ENCODE measurements at places on chromosomes 6 and 20.

GRCh38 chr6:56246541-56246880, 869 bp downstream of the COL21A1 start:
- no peak for DNase-seq

- no peak for DNase-seq
Measured at GRCh38 chr20:43572891-43573290, 14.1 kb downstream of the SGK2 start.

GRCh38 chr6:152605342-152605741, 31.8 kb downstream of the SYNE1 start:
- no peak for DNase-seq

DNA sequence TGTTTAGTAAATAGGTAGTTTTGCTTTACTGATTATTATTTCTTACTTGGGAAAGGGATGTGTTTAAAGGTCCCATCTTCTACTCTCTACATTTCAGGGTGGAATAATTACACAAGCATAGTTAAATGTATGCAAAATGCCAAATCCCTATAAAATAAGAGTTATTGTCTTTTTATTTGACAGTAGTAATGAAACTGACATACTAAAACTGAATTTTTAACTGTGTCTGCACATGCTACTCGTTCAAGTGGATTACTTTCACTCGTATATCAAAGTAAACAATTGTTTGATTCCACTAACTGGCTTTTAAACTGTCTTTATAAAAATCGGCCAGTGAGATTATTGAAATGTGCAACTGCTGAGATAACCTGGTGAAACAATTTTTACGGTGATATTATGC, 602.9 kb upstream of the ADGRB3 start:
- no peak for DNase-seq

- no peak for DNase-seq
Measured at GRCh38 chr6:39451831-39452230, 129.3 kb upstream of the KCNK16 start.

DNA sequence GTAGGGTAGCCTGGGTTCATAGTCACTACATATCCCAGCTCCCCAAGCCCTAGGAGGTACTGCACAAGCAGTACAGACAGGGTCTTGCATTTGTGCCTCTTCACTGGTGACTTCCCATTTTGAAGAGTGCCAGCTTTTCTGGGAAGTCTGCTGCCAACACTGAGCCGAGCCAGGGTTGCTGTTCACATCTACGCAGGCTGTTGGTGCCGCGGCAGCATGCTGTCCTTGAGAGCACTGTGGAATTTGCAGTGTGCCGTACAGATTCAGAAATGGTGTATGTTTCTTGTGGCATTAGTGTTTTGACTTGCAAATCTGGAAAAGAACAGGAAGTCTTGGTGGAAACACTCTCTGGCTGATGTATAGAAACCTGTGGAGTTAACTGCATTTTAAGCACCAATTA, 67.5 kb downstream of the JARID2 start:
- DNase-seq, result no peak

GRCh38 chr20:62611819-62612218, 30.5 kb upstream of the SLCO4A1 start:
- no peak for DNase-seq

DNA sequence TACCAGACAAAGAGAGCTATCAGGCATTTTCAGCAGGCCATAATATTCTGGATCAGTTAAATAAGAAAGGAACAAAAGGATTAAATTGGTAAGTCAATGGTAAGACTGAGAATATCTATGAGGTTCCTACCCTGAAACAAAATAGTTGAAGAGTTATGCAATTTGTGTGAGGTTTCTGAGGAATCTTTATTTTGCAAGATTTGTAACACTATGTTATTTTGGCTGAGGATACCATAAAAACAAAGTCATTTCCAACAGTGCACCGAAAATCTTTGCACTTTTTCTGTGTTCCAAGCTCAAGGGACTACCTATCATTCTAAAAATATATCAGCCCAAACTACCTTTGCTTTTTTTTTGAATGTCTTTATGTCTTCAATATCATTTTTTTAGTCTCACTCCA, 383.3 kb upstream of the CITED2 start:
- DNase-seq, result no peak

- no peak for DNase-seq
Measured at GRCh38 chr20:48856130-48856529, 28.3 kb upstream of the PREX1 start.

DNA sequence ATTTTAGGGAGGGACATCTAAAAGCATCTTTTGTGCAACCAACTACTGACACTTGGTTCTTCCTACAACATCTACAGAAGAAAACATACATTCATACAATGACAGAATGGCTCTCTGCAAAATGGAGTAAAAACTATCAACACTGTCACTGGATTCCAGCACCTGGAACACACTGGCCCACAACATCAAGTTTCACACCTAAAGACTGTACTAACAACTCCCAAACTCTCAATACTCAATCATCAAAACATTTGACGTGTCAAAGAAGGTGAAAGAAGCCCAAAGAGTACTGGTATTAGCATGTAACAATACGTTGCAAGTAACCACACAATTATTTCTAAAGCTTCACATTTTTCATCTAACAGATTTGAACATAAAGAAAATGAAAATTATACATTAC, 2.1 kb downstream of the CPNE1 start:
- no peak for DNase-seq

DNA sequence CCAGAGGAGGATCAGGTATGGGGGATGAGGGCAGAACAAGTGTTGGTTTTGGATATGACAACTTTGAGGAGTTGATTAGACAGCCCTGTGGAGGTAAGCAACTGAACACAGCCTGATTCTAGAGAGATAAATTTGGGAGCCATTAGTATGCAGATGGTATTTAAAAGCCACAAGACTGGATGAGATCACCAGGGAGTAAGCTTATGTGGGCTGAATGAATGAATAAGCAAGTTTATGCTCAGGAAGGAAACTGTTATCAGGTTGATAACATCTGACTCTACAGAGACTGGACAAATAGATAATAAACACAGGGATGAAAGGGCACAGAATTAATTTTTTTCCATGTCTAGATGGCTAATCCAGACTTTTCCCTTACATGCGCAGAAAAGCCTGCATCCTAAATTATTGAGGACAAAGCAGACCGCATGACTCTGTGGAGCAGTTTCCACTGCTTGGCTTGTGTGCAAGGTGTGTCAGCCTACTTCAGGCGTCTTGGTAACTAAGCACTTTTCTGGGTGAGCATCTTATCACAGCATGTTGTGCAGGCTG, 150.6 kb downstream of the GJA10 start:
- DNase-seq, result no peak

DNA sequence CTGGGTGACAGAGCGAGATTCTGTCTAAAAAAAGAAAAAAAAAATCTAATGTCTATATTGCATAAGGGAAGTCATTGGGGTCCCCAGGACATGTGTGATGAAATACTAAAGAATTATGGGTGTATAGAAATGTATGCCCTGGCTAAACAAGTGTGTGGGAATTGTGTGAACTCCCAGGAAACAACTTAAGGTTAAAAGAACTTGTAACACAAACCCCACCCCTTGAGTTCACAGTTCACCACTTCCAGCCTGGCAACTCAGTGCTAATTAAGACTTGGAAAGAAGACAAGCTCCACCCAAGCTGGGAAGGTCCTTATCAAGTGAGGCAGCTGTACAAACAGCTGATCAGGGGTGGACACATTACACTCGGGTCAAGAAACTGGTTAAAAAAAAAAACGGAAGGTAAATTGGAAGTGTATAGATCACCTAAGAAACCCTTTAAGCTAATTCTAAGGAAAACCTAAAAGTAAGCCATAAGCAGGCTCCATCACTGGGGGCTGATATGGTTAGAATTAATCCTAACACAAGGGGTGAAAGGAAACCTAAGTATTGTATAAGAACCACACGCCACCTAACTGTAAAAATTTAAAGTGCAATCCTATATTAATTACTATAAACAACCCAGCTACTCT, 25.2 kb downstream of the HLA-A start:
- DNase-seq, result no peak

GRCh38 chr20:58669287-58670006, 18.4 kb downstream of the STX16 start:
- no peak for DNase-seq

DNA sequence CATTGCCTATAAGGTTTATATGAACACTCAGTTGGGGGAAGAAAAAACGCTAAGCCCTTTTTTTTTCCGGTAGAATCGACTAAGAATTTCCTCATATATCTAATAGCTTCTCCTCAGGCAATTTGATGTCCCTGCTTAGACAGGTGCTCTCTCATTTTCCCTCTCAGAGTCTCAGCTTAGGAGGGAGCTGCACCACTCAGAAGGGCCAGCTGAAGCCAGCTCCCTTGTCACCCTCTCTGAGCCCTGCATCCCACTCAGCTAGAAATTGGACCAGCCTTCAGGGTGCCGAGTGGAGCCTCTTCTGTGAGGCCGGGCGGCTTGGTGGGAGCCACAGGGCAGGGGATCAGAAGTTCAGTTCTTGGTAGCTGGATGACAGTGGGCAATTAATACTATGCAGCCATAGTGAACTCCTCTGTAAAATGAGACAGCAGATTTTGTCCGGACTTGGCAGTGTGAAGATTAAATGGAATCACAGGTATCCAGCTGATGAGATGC, 368.5 kb downstream of the MAFB start:
- DNase-seq, result no peak

GRCh38 chr6:44068607-44069296, 58.5 kb downstream of the MRPL14 start:
- DNase-seq, result no peak
